ENCODE measurements at places on chromosomes 4 and X.

- no peak for DNase-seq
Observed at GRCh38 chr4:2958446-2958845, 4.8 kb downstream of the NOP14 start.

- DNase-seq, result no peak
Observed at GRCh38 chr4:61407642-61408618, 207.8 kb downstream of the ADGRL3 start.

DNA sequence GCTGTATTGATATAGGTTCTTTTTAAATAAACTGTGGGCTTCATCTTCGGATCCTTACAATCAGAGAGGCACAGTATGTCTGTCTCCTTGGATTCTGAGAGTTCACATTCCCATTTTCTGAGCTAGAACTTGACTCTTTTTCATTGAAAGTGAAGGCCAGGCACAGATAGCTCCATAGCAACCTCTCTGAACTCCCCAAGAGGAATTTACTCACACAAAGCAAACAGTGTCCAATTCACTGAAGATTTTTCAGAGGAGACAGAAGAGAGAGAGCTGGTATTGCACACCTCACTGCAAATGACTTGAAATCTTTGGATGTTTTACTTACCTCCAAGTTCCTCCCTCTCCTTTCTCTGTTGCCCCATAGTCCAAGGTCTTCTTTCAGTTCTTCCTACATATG is 130.9 kb upstream of the CASK start:
- no peak for DNase-seq

GRCh38 chrX:131831185-131831520 is 191.9 kb upstream of the STK26 start:
- DNase-seq, result no peak

- DNase-seq, result no peak
Observed at GRCh38 chr4:150306719-150307118, 228.5 kb downstream of the DCLK2 start.

- no peak for DNase-seq
Observed at GRCh38 chr4:185869427-185869826, 57.4 kb upstream of the SORBS2 start.

DNA sequence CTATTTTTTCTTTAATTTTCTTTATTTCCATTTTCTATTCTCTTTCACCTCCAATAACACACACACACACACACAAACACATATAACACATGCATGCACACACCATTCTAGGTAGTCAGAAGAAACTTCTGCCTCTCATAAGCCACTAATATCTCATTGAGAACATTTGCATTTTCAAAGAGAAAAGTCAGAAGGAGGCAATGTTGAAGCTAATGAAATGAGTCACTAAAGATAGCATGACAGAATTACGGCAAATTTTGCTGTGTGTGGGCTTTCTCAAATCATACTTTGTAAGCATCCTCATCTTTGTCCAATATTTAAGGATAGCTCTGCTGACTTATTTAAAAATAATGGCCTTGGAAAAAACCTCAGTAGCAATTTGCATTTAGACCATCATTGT is 291.3 kb downstream of the GUCY2F start:
- DNase-seq, result no peak

DNA sequence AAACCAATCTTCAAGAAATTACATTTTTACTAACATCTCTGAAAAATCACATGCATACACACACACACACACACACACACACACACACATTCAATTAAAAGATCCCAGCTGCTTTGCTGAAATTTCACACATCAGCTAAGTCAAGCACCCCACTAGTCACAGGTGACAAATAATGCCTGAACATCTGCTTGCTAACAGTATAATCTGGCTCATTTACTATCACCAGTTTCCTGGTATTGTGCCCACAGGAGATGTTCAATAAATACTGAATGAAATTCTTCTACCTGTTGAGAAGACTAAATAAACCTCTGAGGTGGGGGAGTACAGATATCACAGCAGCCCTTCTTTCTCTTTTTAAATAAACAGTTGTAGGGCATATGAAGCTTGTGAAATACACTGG is 994.0 kb downstream of the ARAP2 start:
- no peak for DNase-seq

- peak; percentile 33 for DNase-seq
Observed at GRCh38 chrX:21883258-21883657, 27.5 kb downstream of the YY2 start.

- peak; percentile 48 for DNase-seq
Observed at GRCh38 chrX:22325096-22325495, 52.4 kb downstream of the CBLL2 start.

DNA sequence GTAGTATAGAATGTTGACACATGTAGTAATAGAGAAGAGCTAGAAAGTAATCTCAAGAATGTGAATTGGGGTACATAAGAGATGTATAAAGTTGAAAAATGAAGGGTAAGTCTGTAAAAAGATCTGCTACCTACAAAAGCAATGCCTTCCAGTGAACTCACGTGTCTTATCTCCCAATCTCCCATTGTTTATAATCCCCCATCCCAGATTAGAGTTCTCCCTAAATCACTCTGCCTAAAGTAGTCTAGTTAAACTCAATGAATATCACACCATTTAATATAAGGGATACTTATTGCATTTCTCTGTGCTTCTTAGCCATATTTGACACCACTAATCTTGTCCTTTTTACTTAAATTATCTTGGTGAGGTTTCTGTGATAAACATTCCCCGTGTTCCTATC is 6.6 kb downstream of the TECRL start:
- DNase-seq, result peak; percentile 5

DNA sequence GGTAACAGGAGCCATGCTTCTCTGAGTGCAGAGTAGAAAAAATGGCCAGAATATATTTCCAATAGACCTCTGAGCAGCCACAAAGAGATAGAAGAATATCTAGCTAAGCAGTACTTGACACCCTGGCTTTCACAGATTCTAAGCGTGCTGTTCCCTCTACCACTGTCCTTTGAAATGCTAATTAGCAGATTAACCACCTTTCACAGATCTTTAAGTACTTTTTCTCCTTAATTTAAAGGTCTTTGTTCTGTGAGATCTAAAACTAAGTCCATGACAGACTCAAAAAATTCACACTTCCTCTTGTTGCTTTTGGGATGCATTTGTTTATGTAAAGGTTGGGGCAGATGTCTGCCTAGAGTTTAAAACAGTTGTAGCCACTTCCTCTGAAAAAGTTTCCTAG is 28.3 kb upstream of the MAGEC2 start:
- DNase-seq, result no peak

GRCh38 chr4:62399242-62399641 is 1199.1 kb downstream of the ADGRL3 start:
- DNase-seq, result no peak

DNA sequence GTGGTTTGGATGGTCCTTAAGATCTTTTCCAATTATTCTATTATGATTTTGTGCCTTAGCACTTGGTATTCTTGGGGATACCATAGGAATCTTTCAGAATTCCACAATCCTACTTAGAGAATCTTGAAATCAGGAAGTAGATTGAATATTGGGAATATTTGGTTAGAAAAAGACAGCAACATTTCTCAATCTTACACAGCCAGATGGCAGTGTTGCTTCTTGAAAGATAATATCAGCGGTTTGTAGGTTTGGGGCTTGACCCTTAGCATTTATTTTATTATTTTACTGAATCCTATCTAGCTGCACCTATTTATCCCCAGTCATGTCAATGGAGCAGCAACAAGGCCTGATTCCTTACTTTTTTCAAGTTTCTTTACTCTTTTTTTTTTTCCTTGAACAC is 28.6 kb downstream of the MAGEB1 start:
- DNase-seq, result peak; percentile 35

DNA sequence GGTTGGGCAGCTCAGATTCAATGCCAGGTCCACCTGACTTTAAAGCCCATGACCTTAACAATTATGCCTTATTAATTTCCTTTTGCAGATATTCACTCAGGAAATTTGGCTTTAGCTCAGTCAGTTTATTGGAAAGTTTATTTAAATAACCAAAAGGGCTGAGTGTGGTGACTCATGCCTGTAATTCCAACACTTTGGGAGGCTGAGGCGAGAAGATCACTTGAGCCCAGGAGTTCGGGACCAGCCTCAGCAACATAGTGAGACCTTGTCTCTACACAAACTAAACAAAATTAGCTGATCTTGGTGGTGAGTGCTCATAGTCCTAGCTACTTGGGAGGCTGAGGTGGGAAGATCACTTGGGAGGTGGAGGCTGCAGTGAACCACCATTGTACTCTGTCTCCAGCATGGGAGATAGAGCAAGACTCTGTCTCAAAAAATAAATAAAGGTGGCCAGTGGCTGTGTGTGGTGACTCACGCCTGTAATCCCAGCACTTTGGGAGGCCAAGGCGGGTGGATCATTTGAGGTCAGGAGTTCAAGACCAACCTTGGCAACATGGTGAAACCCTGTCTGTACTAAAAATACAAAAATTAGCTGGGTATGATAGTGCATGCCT is 43.3 kb downstream of the RHOH start:
- DNase-seq, result peak; percentile 20

- DNase-seq, result peak; percentile 36
Observed at GRCh38 chr4:25993395-25994185, 79.6 kb downstream of the SMIM20 start.

DNA sequence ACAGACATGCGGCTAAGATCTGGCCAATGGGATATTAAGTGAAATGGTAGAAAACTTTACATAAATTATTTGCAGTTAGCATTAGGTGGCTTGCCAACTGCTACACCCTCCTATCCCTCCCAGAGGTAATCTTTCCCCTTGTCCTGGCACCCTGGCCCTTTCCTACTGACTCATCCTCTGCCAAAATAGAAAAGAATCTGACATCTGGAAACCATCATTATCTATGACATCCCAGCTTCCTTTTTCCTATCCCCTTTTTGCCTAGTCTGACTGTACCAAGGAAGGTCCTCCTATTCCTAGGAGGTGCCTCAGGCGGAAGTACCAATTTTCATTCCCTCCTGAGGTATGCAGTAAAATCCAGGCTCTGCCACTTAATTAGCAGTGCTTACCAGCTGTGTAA is 163.6 kb upstream of the KLF3 start:
- DNase-seq, result no peak

DNA sequence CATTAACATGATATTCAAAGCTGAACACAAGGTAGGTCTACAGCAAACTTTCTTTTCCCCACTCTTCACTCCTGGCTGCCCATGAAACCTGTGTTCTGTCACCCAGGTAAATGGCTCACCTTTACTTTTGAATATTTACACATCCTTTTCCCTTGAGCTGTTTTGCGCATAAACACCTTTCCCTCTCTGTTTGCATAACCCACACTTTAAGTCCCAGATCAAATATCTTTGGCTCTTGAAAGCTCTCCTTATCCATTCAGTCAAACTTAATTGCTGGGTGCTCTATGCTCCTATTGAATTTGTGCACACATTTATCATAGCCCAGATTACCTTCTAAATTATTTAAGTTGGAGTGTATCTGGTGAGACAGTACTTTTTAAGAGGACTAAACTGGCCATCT is 51.7 kb upstream of the ATP8A1 start:
- DNase-seq, result no peak

GRCh38 chrX:41090568-41091238 is 5.5 kb downstream of the USP9X start:
- DNase-seq, result no peak

GRCh38 chr4:6365545-6366086 is 96.0 kb downstream of the WFS1 start:
- no peak for DNase-seq

DNA sequence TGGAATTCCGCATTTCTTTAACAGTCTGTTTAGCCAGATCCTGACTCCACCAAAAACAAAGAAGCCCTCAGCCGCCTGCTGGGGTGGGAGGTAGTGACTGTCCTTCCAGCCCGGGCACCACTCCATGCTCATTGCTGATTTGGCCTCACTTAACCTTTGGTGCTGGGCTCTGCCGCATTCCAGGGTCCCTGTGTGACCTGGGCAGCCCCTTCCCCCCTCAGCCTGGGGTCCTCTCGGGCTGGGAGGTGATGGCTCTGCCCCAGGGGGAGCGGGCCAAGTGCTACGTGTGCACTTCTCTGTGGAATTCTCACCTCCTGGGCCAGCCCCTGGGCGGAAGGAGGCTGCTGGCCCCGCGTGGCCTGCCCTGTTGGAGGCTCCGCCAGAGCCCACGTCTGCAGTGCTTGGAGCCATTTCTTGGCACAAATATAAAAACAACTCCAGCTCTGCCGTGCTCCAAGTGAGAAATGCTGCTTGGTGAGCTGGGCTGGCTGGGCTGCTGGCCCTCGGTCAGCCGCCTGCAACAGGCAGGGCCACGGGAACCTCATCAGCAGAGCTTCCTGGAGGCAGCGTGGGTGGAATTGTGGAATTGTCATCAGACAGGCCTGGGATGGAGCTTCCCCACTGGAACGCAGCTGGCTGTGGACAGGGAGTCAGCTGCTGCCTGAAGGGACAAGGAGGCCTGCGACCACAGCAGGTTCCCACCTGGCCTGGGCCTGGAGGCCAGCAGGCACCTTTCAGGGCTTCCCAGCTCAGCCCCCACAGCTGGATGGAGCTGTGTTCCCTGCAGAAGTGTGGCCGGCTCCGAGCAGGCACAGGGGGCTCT is 66.0 kb downstream of the TRMT44 start:
- DNase-seq, result no peak

- peak; percentile 77 for DNase-seq
Observed at GRCh38 chr4:80393246-80393969, 57.9 kb downstream of the CFAP299 start.

Measured in cardiac fibroblast (primary cell).